Sigmoid colon (tissue), 7 donors: ENCODE measurements at places on chromosomes 12 and 14.

DNA sequence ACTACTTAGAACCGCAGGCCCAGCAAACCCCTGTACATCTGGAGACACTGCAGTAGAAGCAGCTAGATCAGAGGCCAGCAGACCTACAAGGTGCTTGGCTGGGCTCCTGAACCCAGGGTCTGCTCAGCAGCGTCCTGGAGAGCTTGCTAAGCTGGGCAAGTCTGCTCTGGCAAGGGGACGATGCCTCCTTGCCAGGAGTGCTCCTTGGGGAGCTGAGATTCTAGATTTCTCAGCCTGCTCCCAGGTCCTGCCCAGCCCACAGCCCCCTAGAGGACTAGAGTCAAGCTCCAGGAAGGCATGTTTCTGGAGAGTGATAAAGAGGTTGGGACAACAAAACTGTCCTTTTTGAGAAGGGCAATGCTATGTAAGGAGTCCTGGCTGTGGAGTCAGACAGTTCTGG is 60.3 kb downstream of the HSPB8 start:
- H3K36me3 ChIP-seq = no peaks in the 10 kb centered on the region
- H3K27me3 ChIP-seq = no peaks in the 10 kb centered on the region
- no peaks in the 10 kb centered on the region for H3K4me1 ChIP-seq

GRCh38 chr12:90055071-90055470 is 346.4 kb upstream of the ATP2B1 start:
- DNase-seq = no peak
- peaks cover 10% of the 10 kb centered on the region for H3K4me1 ChIP-seq
- H3K4me3 ChIP-seq = no peak overlapping the region
- no peaks in the 10 kb centered on the region for H3K27me3 ChIP-seq

DNA sequence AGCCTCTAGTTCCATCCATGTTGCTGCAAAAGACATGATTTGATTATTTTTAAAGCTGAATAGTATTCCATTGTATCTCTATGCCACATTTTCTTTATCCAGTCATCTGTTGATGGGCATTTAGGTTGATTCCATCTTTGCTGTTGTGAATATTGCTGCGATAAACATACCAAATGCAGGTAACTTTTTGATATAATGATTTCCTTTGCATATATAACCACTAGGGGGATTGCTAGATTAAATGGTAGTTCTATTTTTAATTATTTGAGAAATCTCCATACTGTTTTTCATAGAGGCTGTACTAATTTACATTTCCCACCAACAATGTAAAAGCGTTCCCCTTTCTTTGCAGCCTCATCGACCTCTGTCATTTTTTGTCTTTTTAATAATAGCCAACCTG is 342.5 kb downstream of the MDGA2 start:
- H3K27me3 ChIP-seq = no peaks in the 10 kb centered on the region
- DNase-seq = no peak
- no peak overlapping the region for H3K4me3 ChIP-seq

- H3K27me3 ChIP-seq = no peaks in the 10 kb centered on the region
- no peaks in the 10 kb centered on the region for H3K36me3 ChIP-seq
- no peak overlapping the region for H3K27ac ChIP-seq
These were observed 7.3 kb upstream of the BDKRB2 start for GRCh38 chr14:96197163-96197852.
